ENCODE measurements at places on chromosomes 7 and 10.

DNA sequence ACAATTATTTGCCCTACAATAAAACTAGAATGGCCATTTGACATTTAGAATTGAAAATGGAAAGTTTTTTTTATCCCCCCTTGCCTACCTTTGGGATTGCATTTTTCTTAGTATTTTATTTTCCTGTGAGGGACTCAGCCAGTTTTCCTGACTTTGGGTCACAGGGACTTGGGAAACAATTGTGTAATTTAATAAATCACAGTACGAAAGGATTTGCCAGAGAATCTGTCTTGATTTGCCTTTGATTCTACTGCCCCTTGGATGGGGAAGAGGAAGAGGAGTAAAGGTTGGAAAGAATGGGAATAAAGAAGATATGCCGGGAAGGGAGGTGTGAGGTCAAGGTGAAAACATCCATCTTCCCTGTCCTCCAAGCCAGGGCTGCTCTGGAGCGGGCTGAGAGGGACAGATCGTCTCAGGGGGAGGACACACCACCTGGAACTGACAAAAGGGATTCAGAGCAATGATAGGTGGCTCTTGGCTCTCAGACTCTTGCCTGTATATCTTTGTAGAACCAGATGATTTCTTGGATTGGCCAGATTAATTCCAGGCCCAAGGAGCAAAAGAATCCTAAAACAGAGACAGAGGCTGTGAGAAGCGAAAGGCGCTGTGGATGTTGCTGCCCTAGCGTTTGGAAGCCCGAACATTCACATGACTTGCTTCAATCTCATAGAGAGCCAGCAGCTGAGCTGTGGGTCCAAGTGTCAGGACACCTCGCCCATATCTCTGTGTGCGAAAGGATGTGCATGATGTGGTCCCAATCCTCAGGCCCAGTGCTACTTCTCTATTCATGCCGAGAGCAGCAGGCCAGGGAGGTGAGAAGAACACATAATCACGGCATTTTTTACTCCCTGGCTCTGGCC is 50.3 kb upstream of the ZEB1 start:
- DNase-seq = no peak

- DNase-seq = peak; percentile 86
Measured at GRCh38 chr10:119206603-119207365, 587 bp upstream of the GRK5 start.

DNA sequence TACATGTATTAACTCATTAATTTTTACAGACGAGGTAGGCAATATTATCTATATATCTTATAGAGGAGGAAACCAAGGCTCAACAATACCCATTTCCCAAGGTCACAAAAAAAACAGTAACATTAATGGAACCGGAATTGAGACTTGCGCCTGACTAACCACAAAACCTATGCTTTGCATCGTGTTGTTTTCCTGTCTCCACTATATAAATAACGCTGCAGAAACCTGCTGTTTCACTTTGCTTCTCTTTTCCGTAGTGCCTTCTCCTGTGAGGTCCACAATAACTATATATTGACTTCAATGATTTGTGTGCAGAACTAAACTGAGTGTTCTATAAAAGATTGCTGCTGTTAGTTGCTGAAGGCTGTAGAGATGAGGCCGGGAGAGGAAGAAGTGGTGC is 97.7 kb upstream of the RPA3 start:
- no peak for DNase-seq

DNA sequence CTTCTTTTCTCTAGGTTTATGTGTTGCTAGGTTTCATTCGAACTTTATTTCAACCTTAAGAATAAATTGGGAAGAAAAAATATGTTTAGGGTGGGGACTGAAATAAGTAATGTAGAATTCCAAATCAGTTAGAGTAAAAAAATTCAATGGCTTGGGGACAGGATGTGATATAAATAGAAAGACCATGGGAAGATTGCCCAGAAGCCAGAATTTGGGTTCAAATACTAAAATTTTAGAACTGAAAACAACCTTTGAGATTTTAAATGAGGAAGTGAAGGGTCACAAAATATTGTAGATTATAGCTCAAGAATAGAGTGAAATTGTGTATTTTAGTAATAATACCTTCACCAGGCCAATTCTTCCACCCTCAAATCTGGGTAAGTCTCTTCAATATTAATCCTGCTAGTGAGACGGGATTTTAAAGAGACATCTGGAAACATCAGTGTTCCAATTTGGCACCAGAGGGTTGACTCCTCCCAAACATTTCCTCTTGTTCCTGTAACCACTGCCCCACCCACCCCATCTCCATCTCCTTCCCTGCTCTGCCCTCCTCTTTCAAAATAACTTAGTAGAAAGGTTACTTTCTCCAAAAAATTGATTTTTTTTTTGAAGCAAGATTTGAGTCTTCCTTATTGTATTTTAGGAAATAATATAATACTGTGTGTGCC is 51.3 kb upstream of the FAM3C start:
- peak; percentile 66 for DNase-seq

DNA sequence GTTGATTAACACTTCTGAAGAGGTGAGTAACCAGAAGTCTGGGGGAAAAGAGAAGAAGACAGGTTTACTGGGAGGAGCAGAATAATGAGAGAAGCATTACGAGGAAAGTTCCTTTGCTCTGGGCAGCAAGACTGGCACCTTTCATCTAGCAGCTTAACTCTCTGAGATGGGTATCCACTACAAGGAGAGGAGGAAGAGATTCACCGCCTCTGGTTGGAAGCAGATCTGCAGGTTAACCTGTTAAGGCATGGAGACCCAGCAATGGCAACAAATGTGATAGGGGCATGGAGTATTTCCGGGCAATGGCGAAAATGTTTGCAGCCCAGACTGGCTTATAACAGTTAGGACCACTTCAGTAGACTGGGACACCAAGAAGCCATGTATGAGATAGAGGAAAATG is 162.2 kb downstream of the TFEC start:
- no peak for DNase-seq

GRCh38 chr7:158828133-158829020 is 932 bp downstream of the ESYT2 start:
- peak; percentile 71 for DNase-seq

DNA sequence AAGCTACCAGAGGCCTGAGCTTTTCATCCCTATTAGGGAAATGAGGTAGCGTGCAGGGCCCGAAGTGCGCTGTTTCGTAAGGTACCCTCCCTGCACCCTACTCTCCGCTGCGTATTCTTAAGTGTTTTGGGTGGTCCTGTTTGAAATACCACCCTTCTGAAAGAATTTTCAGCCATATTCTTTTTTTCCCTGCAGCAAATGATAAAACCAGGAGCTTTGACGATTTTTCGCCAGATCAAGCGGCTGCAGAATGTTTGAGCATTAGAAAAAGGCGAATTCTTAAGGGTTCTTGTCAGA is 1.2 kb downstream of the RSBN1L start:
- no peak for DNase-seq

GRCh38 chr10:49106451-49106850 is 8.9 kb downstream of the VSTM4 start:
- no peak for DNase-seq

- peak; percentile 90 for DNase-seq
Measured at GRCh38 chr7:7566651-7567611, at the start of gene MIOS. Gene MIOS, plus strand, starts transcription at chr7:7566884. Its CDS starts 5,592 bp downstream, at chr7:7572476.

All from right hindlimb (tissue), 1 donor.